Ovary (tissue), 10 donors: ENCODE measurements at places on chromosomes 3 and 15. TPM values are rescaled to one million over a fixed set of nuclear protein-coding genes. Genes with fewer than 3 reads are reported as not detected.

Gene RBSN
- 31.8 TPM for total RNA-seq

Gene SNX22
- total RNA-seq = not detected

Gene ATP8B4
- total RNA-seq = 4.3 TPM

Gene PODXL2
- 5.3 TPM for total RNA-seq

Gene TUSC2
- total RNA-seq = 19.4 TPM

Gene CLDN1
- total RNA-seq = 13.2 TPM

Gene TMC3
- total RNA-seq = 0.05 TPM

Gene ARNT2
- 18.4 TPM for total RNA-seq

Gene UTS2B
- 0.96 TPM for total RNA-seq

Gene PLS1
- total RNA-seq = 2.2 TPM

Gene KLF15
- 49.9 TPM for total RNA-seq

Gene GPR176
- 1.6 TPM for total RNA-seq

Gene C3orf85
- total RNA-seq = not detected

Gene SACM1L
- total RNA-seq = 30.2 TPM

Gene P2RY14
- 1.1 TPM for total RNA-seq

Gene DAZL
- not detected for total RNA-seq

Gene HRG
- not detected for total RNA-seq

Gene PLSCR5
- total RNA-seq = not detected

Gene CCDC191
- 15.0 TPM for total RNA-seq

Gene ATRIP
- total RNA-seq = 6.8 TPM

Gene TSC22D2
- 28.0 TPM for total RNA-seq

Gene CHST13
- not detected for total RNA-seq

Gene TRAT1
- 1.1 TPM for total RNA-seq

Gene ARPIN
- total RNA-seq = 19.1 TPM

Gene ACKR2
- 0.96 TPM for total RNA-seq

Gene PARP9
- 23.0 TPM for total RNA-seq

Gene ITIH1
- not detected for total RNA-seq
